ENCODE measurements at places on chromosomes 3 and 15.

- DNase-seq, result no peak
Measured at GRCh38 chr3:169244119-169244864, 419.2 kb downstream of the MECOM start.

GRCh38 chr3:111690242-111690641 lies 95.1 kb upstream of the ZBED2 start:
- no peak for DNase-seq

- no peak for DNase-seq
Measured at GRCh38 chr3:148847351-148847750, 17.7 kb upstream of the CPA3 start.

DNA sequence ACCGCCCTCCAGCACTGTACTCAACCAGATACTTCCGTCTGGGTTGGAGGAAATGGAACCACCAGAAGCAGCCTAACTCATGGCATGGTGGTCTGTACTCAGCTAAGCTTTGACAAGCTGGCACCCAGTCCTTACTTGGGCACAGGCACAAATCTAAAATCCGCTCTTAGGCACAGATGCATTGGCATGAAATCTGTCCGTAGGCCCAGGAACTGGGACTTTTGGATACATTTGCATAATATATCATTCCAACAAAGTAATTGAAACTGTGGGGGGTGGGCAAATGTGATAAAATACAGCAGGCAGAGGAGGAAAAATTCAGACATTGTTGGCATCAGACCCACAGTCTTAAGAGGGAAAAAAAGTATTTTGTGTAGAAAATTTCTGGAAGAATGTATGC lies 75.4 kb downstream of the C3orf85 start:
- no peak for DNase-seq

DNA sequence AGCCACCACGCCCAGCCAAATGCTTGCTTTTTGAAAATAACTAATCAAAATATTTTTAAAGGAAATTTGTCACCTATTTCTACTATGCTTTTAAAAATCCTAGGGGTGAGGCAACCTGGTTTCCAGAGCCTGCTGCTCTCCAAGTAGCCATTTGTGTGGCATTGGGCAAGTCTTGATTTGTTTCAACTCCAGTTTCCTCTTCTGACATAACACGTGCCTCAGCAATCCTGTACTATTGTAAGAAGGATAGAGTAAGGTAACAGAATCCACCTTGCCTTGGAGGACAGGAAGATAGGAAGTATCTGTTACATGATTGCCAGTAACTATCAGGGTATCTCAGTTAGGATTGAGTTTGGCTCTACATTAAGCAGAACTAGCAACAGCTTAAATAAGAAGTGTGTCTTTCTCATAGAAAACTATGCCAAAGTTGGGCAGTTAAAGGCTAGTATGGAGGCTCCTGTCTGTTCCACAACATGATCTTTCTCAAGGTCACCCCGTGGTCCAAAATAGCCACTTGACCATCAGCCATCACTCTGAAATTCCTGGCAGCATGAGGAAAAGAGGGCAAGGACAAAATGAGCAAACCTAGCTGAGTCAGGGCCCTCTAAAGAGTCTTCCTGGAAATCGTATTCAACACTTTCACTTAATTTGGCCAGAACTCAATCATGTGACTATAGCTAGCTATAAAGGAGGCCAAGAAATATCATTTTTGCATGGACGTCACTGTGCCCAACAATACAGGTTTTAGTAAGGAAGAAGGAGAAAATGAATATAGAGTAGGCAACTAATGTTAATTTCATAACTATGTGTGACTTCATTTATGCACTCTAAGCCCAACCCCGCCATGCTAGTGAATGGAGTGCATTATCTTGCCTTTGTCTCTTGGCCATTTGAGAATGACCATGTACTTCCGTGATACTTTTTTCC lies 66.1 kb downstream of the HMG20A start:
- DNase-seq, result no peak
